Endothelial cell of umbilical vein (primary cell): ENCODE measurements at places on chromosomes 7 and 10. TPM values are rescaled to one million over a fixed set of nuclear protein-coding genes. Genes with fewer than 3 reads are reported as not detected.

The LAMB1 gene
- total RNA-seq, result 703 and 734 TPM in 2 replicates

The CCDC146 gene
- 2.2 and 2.6 TPM in 2 replicates for total RNA-seq

The PIK3AP1 gene
- total RNA-seq, result not detected in 2 replicates

The BAIAP2L1 gene
- 1.1 and 1.2 TPM in 2 replicates for total RNA-seq

The HOXA2 gene
- 2.2 and 2.3 TPM in 2 replicates for total RNA-seq

The COBL gene
- 0.07 and 0.11 TPM in 2 replicates for total RNA-seq

The ZNF22 gene
- 45.0 and 48.7 TPM in 2 replicates for total RNA-seq

The CPA4 gene
- not detected in 2 replicates for total RNA-seq

The RADIL gene
- total RNA-seq, result 1.0 and 2.5 TPM in 2 replicates

The UNCX gene
- total RNA-seq, result not detected in 2 replicates

The CDHR3 gene
- total RNA-seq, result 2.3 and 3.9 TPM in 2 replicates

The NUTM2B gene
- total RNA-seq, result 0.14 and 0.86 TPM in 2 replicates

The GRID2IP gene
- total RNA-seq, result not detected in 2 replicates

The ZNF487 gene
- 2.6 and 3.0 TPM in 2 replicates for total RNA-seq

DNA sequence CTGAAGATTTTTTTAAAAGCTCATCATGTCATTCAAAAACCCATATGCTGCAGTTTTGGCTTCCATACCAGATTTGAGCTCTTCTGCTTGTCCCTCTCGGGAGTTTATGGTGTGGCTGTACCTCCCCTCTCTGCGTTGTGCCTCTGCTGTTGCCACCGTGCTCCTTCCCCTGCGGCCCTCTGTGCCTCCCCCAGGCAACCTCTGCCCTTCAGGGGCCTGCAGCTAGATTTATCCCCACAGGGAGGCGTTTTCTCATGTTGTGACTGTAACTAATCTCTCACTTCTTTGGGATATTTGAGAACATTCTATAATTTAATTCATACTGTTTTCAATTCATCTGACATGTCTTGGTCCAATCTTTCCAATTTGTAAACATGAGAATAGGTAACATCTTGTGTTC is 52.7 kb downstream of the TASOR2 start:
- no peak for DNase-seq

GRCh38 chr7:24477398-24478136 is 95.7 kb upstream of the PALS2 start:
- DNase-seq, result peak; percentile 65

DNA sequence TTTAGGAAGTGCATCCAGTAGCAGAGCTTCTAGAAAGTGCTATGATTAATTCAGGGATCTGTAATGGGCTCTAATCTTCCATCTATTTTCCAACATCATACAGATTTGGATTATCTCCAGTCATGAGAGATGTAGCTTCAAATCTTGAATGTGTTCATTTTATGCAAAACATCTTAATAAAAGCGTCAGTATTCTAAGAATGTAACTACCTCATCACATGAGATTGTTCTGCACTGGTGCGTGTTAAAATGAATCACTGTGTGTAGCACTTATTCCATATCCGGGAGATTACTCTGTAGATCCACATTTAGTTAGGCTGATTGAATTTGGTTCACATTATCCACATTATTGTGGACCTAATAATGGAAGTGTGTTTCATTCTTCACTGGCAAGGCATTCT is 344.9 kb upstream of the CHRM2 start:
- DNase-seq, result no peak

GRCh38 chr7:80018941-80019808 is 115.5 kb upstream of the GNAI1 start:
- peak; percentile 55 for DNase-seq

GRCh38 chr7:148265896-148266295 is 324.7 kb upstream of the C7orf33 start:
- DNase-seq, result no peak

GRCh38 chr10:78296785-78297184 is 263.1 kb downstream of the RPS24 start:
- no peak for DNase-seq

GRCh38 chr10:16545116-16545736 is 23.5 kb upstream of the C1QL3 start:
- peak; percentile 43 for DNase-seq

DNA sequence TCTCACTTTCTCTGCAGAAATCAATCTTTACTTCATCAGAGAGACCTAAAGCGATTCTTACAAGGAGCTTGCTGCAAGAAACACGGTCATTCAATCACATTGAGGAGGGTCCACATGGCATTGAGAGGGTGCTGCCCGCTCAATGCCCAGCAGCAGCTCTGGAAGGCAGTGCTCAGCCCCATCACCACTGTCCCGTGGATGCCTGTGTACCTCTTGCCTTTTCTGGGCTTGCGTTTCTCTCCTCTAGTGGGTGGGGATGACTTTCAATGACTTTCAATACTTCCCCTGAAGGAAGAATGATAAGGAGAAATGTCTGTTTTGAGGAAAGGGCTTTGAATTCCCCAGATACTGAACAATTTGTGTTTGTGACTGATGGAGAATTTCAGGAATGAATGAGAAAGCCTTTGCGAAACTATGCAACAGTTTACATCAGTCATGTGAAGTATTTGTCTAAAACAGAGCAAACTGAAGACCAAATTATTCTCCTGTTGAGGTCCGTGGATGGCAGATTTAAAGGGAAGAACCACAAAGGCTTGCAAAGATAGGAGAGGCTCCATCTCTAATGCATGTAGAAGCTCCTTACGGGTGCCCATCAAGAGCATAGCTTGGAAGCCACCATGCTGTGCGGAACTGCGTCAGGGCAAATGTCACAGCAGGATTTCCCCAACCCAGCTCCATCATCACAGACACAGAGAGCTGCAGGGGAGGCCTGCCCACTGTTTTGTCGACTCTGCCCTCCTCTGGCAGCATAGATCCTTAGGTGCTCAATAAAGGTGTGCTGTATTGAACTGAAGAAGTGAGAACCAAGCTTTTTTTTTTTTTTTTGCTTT is 6.6 kb upstream of the ZNF22 start:
- DNase-seq, result peak; percentile 49

DNA sequence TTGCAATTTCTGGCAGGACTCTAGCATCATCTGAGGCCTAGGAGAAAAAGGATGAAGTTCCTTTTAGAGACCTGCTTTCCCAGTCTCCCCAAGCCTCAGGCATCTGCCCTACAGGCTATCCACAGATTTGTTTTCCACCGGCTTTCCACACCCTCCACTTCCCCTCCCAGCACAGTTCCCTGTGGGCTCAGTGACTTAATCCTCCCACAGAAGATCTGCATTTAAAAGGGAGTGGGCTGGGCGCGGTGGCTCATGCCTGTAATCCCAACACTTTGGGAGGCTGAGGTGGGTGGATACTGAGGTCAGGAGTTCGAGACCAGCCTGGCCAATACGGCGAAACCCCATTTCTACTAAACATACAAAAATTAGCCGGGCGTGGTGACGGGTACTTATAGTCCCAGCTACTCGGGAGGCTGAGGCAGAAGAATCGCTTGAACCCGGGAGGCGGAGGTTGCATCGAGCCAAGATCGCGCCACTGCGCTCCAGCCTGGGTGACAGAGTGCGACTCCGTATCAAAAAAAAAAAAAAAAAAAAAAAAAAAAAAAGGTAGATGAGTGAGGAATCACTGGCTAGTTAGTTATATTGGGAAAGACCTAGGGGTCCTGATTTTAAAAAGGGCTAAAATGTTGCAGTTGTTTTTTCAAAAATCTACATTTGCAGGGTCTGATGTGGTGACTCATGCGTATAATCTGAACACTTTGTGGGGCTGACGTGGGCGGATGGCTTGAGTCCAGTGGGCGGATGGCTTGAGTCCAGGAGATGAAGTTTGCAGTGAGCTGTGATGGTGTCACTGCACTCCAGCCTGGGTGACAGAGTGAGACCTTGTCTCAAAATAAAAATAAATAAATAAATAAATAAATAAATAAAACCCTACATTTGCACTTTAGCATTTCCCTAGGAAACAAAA is 119.5 kb downstream of the BAMBI start:
- DNase-seq, result no peak

GRCh38 chr10:103429647-103430046 is 22.5 kb downstream of the CALHM2 start:
- no peak for DNase-seq

DNA sequence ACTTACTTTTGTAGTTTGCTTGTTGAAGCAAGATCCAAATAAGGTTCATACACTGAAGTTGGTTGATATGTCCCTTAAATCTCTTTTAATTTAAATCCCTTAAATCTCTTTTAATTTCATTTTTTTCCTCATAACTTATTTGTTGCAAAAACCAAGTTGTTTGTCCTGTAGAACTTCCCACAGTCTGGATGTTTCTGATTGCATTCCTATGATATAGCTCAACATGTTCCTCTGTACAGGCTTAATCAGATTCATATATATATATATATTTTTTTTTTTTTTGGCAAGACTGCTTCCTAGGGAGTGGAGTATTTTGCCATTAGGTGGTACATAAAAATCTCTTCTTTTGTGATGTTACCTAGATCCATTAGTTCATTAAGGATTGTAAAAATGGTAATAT is 174.9 kb upstream of the MKLN1 start:
- DNase-seq, result no peak

DNA sequence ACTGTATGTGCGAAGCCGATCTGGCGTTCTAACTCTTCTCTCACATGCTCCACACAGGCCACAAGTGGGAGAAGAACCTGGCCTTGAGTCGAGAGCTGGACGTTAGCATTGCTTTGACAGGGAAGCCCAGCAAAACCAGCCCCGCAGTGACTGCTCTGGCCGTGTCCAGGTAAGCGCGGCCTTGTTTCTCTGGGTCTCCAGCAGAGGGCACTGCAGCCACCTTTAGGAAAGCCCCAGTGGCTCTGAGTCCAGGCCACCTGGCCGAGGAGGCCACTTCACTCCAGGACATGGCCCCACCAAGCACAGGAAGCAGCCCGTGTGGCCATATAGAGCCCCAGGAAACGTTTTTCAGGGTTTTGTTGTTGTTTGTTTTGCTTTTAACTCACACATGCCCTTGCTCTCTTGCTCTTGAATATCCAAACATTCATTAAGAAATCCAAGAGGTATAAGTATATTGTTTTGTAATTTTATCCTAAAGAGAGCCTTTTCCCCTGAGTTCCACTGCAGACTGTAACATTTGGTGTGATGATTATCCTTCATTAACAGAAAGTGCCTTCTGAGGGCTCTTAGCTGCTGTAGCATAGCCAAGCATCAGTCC is 41.8 kb upstream of the LRRC18 start:
- DNase-seq, result peak; percentile 27

DNA sequence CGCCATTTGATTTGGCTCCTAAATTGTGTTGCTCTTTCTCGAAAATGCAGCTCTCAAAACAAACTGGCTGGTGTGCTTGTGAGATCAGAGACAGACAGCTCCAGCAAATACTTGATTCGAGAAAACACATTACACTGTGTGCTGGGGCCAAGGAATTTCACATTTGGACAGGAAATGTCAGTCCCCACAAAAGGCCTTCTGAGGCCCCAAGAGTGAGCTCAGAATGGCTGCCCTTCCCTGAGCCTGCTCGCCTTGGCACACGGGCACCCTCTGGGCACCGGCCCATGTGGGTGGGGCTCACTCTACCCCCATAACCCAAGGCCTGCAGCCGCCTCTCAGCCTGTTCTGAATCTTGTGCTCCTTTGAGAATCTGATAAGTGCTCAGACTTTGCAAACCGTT is 13.9 kb upstream of the HSPA12A start:
- DNase-seq, result no peak

DNA sequence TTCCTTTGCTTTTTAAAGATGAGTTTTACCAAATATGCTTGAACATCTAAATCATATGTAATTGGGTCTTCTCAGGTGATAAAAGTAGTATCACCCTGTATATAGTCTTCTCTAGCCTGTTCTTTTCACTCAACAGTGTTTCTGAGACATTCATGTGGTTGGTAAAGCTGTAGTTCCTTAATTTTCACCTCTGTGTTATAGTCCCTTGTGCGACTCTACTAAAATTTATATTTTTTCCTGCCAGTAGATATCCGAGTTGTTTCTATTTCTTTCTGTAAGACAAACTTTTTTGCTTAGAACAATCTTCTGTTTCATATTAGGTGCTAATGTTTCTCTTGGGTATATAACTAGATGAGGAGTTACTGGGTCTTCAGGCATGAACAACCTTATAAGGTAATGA is 35.6 kb downstream of the SYPL1 start:
- no peak for DNase-seq

DNA sequence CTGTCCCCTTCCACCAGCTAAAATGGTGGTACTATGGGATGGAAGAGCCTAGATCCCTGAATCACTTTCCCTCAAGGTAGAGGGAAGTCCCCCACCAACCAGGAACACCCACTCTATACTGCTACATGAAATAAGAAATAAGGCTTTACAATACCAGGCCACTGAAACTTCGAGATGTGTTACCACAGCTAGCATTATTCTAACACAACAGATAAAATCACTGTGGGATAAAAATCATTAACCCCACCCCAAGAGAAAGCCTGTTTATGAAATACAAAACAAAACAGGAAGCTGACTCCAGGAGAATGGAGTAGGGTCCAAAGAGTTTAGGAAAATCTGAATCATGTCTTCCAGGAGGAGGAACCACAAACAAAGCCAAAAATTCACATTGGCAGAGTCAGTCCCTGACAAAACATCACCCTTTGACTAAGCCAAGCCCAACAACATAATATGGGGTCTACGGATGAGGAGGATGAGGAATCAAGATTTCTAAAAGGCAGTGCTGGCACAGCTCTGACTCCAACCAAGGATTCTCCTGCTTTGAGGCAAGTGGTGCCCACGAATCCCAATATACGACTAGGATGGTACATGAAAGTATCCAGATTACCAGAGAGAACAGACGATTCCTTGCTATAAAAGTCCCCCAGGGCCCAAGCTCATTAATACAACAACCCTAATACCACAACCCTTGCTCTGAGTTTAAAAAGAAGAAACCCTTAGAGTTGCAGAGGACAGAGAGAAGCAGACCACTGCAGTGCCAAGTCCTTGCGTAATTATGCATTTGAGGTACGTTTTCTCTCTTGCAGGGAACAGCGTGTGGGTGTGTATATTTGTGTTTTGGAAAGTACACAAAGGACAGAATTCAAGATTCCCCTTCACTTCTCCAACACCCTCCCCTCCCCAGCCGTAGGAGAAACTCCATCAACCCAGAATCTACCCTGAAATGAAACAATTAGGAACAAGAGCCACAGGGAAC is 23.7 kb downstream of the XPNPEP1 start:
- DNase-seq, result peak; percentile 80

- DNase-seq, result no peak
These were observed 383.9 kb downstream of the AUTS2 start for GRCh38 chr7:69982197-69982596.

DNA sequence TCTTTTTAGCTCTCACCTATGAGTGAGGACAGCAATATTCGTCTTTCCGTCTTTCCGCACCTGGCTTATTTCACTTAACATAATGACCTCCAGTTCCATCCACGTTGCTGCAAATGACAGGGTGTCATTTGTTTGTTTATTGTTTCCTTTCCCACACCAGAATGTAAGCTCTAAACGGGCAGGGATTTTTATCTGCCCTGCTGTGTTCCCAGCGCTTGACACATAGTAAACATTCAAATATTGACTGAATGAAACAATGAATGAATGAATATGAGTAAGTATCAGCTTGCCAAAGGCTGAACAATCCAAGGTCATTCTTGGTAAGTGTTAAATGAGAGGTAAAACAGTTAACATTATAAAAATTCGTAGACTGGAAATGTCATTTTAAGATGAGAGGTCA is 12.8 kb downstream of the SH3PXD2A start:
- DNase-seq, result no peak
